ENCODE measurements at places on chromosomes 5 and 9.

DNA sequence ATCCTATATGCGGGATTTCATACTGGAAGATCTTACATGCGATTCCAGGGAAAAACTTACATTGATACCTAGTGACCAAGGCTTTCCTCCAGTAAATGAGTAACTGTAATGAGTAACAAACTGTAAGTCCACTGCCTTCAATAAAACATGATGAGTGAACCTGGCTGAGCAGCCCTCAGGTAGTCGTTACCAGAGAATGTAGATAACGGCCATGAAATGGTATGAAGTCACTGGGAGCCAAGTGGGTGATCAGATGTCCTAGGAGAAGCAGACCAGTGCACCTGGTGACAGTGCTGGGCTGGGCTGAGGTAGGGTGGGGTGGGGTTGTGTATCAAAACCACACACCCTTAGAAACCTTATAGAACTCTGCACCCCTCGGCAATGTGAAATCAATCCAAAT is 203.6 kb downstream of the ALDH1A1 start:
- no peak for DNase-seq

DNA sequence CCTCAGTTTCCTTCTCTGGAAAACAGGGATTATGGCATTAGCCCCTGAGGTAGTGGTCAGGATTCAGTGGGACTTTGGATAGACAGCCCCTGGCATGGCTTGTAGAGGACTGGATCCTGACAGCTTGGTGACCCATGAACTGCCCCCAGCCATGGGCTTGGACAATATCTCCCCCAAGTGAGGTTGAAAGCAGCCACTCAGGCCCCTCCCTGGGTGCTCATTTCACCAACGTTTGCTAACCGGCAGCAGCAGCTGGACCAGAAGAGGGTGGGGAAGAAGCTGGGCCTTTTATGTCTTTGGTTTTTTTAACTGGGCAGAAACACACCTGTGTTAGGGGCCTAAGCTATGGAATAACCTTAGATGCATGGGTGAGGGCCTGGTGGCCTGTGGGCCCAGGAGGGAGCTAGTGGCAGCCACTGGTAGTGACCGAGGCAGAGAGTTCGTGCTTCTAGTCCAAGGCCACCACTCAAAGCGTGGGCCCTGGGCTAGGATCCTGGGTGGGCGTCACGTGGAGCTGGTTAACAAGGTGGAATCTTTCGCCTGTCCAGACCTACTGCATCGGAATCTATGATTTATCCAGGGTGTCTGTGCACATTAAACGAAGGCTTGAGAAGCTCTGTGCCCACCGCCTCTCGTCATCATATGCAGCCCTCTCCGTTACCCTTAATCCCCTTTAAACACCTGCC is 1.9 kb downstream of the SLC2A8 start:
- no peak for DNase-seq

DNA sequence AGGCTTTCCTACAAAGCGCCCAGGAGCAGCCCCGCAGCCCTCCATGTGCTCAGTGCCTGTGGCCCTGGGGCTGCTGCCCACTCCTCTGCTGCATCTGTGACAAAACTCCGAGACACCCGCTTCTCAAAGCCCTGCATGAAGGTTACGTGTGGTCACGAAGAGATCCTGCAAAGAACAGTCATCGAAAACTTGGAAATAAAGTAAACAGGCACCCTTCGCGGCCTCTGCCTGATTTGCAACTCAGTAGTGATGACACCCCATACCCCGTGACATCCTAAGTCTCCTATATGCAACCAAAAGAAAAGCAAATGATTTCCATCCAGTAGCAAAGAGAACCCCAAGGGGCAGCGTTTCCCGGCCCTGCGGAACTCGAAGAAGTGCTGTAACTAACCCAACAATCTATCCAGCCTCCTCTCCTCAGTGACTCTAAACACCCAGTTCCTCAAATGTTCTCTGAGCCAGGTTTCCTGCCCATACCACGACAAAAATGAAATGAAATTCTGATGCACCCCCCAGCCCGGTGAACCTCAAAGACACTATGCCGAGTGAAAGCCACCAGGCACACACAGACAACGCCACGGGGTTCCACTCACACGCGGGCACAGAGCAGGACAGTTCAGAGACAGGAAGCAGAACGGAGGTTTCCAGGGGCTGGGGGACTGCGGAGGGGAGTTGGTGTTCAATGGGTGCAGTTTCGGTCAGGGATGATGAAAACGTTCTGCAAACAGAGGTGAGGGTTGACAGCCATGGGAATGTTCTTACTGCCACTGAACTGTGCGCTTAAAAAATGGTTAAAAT is 19.0 kb downstream of the NACC2 start:
- DNase-seq: no peak

DNA sequence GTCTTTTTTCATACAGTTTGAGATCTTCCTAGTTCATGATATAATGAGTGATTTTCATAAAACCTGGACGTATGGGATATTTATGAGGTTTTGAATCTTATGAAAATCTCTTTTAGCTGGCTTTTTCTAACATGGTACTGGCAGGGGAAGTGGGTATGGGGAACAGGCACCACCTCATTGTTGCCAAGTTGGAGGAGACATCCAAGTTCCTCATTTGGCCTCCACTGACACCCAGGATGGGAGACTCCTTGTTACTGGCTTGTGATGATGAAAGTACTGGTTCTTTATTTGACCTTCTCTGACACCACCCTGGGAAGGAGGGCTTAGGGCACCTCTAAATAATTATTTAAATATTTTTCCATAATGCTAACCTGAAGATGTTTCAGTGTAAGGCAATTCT is 4.0 kb upstream of the TNPO1 start:
- DNase-seq: no peak

DNA sequence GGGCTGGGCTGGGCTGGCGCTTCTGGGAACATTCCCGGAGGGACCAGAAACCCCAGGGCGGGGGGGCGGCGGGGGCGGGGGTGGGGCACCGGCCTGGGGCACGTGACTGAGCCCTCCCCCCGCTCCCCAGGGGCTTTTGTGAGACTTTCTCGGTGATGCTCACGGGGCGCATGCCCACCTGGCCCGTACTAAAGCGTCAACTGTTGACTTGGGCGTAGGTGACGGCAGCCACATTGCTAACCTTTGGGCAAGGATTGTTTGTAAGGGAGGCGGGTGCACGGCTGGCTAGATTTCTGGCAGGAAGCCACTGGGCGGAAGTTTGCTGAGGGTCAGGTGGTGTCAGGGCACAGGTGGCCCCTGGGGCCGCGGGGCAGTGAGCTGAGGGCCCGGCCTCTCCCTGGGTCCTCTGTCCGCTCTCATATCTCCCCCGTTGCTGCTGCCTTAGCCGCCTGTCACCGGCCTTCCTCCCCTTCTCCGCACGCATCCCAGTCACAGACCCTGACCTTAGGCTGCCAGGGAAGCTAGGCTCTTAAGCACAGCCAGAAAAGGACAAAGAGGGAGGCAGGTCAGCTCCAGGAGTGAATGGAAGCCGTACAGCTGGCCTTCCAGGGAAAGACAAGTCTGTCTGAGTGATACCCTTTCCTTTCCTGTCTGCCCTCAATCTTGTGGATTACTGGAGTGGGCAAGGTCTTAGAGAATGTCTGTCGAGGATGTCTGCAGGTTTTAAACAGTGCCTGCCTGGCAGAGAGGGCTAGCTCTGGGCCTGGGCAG is 812 bp downstream of the CACFD1 start:
- DNase-seq: no peak

DNA sequence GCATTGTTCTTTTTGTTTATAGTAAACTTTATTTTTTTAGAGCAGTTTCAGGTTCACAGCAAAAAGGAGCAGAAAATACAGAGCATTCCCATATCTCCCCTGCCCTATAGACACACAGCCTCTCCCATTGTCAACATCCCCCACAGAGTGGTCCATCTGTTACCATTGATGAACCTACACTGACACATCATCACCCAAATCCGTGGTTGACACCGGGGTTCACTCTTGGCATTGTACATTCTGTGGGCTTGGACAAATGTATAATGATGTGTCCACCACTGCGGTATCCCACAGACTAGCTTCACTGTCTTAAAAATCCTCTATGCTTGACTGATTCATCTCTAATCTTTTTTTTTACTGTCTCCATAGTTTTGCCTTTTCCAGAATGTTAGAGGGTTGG is 120.7 kb upstream of the SPATA31C2 start:
- no peak for DNase-seq

DNA sequence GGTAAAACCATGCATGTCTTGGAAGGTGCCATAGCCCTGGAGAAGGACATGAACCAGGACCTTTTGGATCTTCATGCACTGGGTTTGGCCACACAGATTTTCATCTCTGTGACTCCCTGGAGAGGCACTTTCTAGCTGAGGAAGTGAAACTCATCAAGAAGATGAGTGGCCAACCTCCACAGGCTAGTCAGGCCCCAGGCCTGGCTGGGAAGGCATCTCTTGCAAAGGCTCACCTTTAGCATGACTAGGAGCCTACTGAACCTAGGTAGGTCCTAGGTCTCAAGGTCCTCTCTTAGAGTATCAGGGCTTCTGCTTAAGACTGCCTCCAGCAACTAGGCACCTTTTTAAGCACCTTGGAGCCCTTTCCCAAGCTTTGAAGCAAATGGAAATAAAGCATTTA is 1448.7 kb upstream of the ACO1 start:
- no peak for DNase-seq

GRCh38 chr9:94783928-94784327 is 57.4 kb downstream of the AOPEP start:
- no peak for DNase-seq

DNA sequence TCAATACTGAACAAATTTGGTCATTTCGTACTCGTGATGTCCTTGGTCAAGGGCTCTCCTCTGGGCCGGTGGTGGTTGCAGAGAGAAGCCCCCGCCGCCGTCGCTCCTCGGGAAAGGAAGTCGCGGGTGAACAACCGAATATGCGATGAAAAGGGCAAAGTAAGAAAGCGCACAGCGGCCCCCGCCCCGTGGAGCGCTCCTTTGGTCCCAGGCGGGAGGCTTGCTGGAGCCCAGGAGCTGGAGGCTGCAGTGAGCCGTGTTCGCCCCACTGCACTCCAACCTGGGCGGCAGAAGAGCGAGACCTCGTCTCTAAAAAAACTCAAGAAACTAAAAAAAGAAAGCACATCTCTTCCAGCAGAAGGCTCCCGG is 108.4 kb upstream of the LARP1 start:
- DNase-seq: no peak

GRCh38 chr5:600886-601541 is 11.1 kb upstream of the CEP72 start:
- no peak for DNase-seq

GRCh38 chr9:70421272-70422180 is 7.1 kb upstream of the KLF9 start:
- DNase-seq: peak; percentile 44

- no peak for DNase-seq
Measured at GRCh38 chr5:107135391-107135790, 535.3 kb downstream of the EFNA5 start.

DNA sequence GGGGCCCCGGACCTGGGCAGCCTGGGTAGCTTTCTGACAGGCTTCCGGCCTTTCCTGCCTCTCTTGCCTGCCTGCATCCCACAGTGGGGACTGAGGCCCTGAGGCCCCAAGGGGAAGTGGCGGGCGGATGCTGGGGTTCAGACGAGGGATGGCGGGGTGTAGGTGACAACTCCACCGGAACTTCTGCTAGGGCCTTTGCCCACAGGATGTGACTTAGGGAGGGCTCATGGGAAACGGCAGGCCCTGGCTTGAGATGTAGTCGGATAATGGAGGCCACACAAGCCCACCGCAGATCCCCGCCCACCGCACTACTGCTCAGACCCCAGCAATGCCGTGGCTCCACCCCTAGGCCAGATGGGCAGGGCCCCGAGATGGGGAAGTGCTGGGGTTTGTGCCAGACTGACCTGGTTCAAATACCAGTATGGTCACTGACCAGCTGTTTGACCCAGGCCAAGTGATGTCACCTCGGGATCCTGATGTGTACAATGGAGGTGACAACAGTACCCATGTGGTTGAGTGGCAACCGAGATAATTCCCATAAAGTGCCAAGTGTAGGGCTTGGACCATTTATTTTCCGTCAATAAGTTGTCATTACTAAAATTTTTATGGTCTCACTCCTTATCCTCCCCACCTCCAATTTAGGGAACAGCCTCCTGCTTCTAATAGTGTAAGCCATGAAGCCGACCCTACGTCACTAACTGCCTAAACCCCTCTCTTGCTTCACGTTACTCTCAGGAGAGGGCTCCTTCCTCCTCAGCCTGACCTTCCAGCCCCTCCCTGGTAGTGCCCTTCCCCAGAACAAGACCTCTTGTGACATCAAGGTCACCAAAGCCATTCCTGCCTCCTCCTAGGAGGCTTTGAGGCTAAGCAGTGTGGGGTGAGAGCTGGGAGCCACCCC is 2.5 kb upstream of the CDK9 start:
- no peak for DNase-seq

DNA sequence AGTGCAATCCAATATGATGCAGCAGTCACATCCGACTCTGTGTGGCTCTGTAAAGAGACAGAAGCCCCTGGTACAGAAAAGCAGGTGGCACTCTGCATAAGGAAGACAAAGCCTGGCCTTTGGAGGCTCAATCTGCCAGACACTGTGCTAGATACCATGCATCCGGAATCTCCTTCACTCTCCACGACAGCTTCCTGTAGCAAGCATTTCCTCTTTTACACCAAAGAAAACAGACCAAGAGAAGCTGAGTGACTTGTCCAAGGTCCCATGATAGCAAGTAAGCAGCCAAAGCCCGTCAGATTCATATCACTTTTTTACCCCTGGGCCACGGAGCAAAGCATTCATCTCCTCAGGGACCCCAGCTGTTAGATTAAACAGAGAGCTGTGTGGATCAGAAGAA is 64.2 kb upstream of the SMIM23 start:
- DNase-seq: no peak

DNA sequence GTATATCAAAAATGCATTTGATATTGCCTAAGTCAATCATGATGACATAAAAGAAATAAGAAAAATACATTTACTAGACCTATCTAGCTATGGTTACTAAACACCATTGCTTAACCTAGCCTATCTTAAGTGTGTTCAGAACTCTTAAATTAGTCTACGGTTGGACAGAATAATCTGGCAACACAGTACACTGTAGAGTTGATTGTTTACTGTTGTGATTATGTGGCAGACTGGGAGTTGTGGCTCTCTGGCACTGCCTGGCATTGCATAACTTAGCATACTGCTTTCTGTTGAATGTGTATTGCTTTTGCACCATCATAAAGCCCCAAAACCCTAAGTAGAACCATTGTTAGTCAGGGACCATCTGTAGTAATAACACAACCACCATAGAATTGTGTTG is 21.2 kb upstream of the ZFAND5 start:
- no peak for DNase-seq

DNA sequence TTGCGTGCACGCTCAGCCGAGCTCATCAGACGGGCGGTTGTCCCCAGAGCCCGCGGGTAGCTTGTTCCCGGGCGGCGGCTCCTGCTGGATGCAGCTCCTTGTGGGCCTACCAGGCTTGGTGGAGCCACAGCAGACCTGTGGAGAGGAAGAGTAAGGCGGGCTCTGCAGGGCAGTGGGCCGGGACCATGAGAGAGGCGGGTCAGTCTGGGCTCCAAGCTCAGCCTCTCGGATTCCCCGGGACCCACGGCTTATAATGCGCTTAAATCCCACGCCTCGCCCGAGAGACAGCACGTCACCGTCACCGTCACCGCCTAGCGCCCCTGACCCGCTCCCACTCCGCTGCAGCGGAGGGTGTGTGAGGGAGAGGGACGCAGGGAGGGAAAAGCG is 1.9 kb upstream of the ANKRD18A start:
- no peak for DNase-seq

GRCh38 chr5:109485030-109485429 is 75.3 kb upstream of the PJA2 start:
- DNase-seq: no peak

GRCh38 chr5:150408231-150408943 is 4.3 kb downstream of the CD74 start:
- DNase-seq: no peak

Measured in AG20443 (cell line).